WTC11 (cell line): ENCODE measurements at places on chromosomes 1 and 21. TPM values are rescaled to one million over a fixed set of nuclear protein-coding genes. Genes with fewer than 3 reads are reported as not detected.

- no peaks in the 10 kb centered on the region for H3K36me3 ChIP-seq
- no peak for DNase-seq
- H3K27ac ChIP-seq = peak overlapping the region; percentile 81; the same call in 1 of the 2 replicates
These were observed 1174.9 kb upstream of the ADGRL4 start for GRCh38 chr1:80181418-80181817.

DNA sequence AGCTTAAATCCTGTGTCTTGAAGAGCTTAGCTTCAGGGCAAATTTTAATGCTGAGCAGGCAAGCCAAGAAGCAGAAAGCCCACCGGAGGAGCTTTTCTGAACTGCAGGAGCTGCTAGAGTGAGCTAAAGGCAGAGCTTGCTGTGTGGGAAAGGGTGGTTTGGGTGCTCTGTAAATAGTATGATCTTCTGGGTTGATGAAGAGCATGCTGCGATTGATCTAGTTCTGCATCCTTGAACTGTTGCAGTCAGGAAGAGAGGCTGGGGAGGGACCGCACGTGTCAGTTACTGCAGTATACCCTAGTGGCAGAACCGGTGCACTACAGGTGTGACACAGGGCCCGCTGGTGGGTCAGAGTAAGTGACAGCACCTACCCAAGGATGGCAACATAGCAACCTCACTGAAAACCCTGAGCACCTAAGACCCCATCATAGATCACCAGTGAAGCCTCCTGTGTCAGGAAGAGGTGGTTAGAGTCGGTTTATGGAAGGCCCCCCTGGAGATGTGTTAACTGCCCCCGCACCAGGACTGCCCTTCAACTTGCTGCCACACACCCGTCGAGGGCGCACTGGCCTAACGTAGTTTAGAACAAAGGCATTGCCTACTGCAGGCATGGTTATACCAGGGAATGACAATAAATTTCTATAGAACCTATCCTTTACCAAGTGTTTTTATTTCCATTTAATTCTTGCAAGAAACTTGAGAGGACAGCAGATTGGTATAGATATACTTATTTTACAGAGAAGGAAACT, 146.0 kb upstream of the KIAA0040 start:
- DNase-seq = peak; percentile 85
- H3K4me3 ChIP-seq = no peak overlapping the region
- no peak overlapping the region for H3K27ac ChIP-seq
- H3K4me1 ChIP-seq = peaks cover 28% of the 10 kb centered on the region

- H3K27ac ChIP-seq = peak overlapping the region; percentile 85
- H3K4me1 ChIP-seq = peaks cover 34% of the 10 kb centered on the region
- peak overlapping the region; percentile 95 for H3K4me3 ChIP-seq
- no peaks in the 10 kb centered on the region for H3K27me3 ChIP-seq
These were observed 803 bp downstream of the COP1 start for GRCh38 chr1:176206006-176206960.

DNA sequence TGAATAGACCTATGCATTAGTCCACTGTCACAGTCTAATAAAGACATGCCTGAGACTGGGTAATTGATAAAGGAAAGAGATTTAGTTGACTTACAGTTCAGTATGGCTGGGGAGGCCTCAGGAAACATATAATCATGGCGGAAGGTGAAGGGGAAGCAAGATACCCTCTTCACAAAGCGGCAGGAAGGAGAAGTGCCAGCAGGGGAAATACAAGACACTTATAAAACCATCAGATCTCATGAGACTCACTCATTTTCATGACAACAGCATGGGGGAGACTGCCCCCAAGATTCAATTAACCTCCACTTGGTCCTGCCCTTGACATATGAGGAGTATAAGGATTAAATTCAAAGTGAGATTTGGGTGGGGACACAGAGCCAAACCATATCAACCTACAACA, 59.4 kb downstream of the CAPN9 start:
- H3K36me3 ChIP-seq = no peaks in the 10 kb centered on the region
- H3K27me3 ChIP-seq = peaks cover 24% of the 10 kb centered on the region
- no peaks in the 10 kb centered on the region for H3K4me1 ChIP-seq
- DNase-seq = no peak
- H3K4me3 ChIP-seq = no peak overlapping the region

Gene CLDN14
- total RNA-seq = not detected in 3 replicates

Gene SYCP1
- 0.34 TPM in 1 of 3 replicates, not detected in the others for total RNA-seq

Gene ATP6V1G3
- not detected in 3 replicates for total RNA-seq

Gene SPRR3
- total RNA-seq = not detected in 3 replicates
